ENCODE measurements at places on chromosomes 16 and 17.

DNA sequence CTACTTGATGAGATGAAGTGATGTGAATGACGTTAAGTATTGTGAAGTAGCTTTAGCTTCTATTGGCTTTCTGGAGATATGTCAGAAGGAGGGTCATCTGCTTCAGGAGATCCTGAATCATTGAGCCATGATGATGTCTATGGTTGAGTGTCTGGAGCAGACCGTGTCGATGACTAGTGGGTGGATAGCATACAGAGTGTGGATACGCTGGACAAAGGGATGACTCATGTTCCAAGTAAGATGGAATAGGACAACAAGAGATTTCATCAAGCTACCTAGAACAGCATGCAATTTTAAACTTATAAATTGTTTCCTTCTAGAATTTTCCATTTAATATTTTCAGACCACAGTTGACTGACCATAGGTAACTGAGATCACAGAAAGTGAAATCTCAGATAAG lies 116.1 kb upstream of the RBBP6 start:
- DNase-seq = no peak

- no peak for DNase-seq
Measured at GRCh38 chr16:11034481-11034931, 90.1 kb downstream of the CLEC16A start.

GRCh38 chr16:49405123-49405522 lies 31.5 kb downstream of the C16orf78 start:
- DNase-seq = no peak

GRCh38 chr17:15952048-15952532 lies 7.2 kb downstream of the ADORA2B start:
- DNase-seq = no peak

DNA sequence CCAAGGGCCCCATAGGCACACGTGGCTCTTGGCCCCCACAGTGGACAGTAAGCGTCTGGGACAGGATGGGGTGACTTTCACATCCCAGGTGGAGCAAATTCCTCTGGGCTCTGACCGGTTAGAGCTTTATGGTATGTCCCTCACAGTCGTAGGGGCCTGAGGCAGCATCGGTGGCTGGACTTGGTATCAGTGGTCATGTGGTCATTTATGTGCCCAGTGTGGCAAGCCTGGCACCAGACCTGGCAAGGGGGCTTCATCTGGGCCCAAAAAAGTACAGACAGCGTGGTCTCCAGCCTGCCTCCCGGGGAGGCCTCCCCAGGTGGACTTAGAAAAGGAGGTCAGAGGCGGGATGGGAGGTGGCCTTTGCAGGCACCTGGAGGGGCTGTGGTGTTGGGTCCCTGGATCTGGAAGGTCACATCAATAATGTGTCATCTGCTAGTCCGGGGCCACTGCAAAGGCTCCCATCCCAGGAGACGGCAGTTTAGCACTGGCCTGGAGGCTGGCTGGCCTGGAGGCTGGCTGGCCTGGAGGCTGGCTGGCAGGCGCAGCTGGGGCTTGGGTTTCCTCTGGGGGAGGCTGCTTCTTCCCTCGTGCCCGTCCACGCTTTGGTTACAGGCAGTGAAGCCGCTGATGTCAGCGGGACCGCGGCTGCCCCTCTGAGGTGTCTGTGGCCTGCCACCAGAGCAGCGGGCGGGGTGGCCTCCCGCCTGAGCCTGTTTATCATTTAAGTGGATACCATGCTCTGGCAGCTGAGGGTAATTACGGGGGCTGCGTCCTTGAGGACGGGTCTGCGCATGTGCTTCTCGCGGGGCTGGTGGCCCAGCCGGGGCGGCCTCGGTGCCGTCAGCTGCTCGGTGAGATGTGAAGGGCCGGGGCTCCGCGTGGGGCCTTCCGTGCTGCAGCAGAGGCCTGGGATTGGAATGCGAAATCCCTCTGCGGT lies 20.7 kb upstream of the CBX4 start:
- DNase-seq = no peak

- DNase-seq = no peak
Measured at GRCh38 chr16:85918436-85918835, 19.5 kb downstream of the IRF8 start.

DNA sequence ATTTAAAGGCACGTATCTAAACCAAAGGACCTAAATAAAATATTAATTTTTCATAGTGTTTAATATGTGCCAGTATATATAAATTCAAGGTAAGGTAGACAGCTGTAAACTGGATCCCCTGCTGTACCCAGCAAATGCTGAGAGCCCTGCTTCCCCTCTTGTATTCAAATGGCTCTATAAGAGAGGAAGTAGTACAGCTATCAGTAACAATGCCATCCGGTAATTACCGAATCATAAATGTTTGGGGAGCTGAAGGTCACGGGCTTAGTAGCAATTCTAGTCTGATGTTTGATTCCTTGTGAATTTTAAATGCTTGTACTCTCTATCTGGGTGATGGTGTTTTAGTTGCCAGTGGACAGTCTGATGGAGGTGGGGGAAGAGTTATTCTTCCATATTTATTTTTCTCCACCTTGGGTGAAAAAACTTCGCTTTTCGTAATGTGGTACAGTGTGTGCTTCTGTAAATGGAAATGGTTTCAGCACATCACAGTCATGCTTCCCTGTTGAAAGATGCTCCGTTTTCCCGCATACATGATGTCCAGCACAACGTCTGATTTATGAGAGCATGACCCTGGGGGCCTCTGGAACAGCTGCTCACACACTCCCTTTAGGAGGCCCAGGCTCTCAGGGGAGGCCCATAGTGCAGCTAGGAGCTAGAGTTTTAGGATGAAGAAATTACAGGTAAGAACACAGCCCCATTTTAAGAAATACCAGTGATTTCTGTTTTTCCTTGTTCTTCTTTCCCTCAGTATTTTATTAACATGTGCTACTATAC lies 423.9 kb downstream of the WWOX start:
- no peak for DNase-seq

- no peak for DNase-seq
Measured at GRCh38 chr16:67959536-67960329, 8.7 kb downstream of the SLC12A4 start.

GRCh38 chr17:62791767-62792446 lies 16.2 kb downstream of the MARCHF10 start:
- DNase-seq = no peak

DNA sequence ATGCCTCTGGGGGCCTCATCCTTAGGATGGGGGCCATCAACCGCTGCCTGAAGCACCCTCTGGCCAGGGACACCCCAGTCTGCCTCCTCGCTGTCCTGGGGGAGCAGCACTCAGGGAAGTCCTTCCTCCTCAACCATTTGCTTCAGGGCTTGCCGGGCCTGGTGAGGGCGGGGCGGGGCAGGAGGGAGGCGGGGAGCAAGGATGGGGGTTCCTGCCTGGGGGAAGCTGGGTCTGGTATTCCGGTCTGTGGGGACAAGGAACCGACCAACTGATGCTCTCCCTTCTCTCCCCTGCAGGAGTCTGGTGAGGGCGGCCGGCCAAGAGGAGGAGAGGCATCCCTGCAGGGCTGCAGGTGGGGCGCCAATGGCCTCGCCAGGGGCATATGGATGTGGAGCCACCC lies 2.0 kb downstream of the RNF112 start:
- DNase-seq = no peak

DNA sequence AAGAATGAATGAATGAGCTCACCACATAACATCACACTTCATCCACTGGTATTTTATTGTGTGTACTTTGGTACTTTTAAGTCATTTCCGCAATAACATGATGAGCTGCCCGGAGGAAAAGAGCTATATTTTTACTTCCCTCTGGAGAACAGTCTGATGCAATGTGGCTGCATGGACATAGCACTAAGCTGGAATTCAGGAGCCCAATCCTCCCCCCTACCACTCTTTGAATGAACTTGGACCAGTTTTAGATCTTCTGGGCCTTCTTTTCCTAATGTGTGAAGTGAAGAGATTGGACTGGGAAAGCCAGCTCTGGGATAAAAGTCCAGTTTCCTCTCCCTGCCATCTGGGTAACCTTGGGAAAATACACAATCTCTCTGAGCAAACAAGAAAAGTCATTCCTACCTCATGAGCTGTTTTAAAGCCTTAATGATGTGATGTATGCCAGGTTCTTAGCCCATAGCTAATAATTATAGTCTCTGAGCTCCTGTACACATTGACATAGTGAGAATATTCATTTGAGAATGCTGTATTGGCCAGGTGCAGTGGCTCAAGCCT lies 79.3 kb downstream of the ABCC12 start:
- DNase-seq = no peak

- DNase-seq = no peak
Measured at GRCh38 chr17:8479431-8479947, 43.8 kb downstream of the NDEL1 start.

GRCh38 chr16:25426829-25427228 lies 169.2 kb upstream of the ZKSCAN2 start:
- DNase-seq = no peak

Data from activated naive CD8-positive, alpha-beta T cell treated with anti-CD3 and anti-CD28 coated beads, Interleukin-2, amount 10 ng/mL, durations not matched to agents 7 days and 5 days (primary cell).